ENCODE measurements at places on chromosomes 11 and 22. TPM values are rescaled to one million over a fixed set of nuclear protein-coding genes. Genes with fewer than 3 reads are reported as not detected.

- no peak for DNase-seq
- no peaks in the 10 kb centered on the region for H3K36me3 ChIP-seq
- no peak overlapping the region for H3K4me3 ChIP-seq
- no peak overlapping the region for H3K27ac ChIP-seq
- peaks cover 4% of the 10 kb centered on the region for H3K4me1 ChIP-seq
- no peaks in the 10 kb centered on the region for H3K27me3 ChIP-seq
Measured at GRCh38 chr11:74179234-74180052, 8.4 kb downstream of the PPME1 start.

DNA sequence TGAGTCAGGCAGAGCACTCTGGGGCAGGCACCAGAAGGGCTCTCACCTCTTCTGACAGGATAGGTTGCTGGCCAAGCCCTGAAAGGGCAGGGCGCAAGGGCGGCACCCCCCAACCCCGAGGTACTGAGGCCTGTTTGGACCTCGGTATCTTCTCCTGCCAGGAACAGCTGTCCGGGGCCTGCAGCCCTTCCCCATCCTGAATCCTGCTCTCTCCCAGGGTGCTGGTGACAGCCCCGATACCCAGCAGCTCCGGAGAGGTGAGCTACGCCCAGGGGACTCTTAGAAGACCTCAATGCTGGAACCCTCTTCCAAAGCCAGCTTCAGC lies 79.1 kb downstream of the PHF21B start:
- no peaks in the 10 kb centered on the region for H3K4me1 ChIP-seq
- no peak for DNase-seq
- no peak overlapping the region for H3K27ac ChIP-seq
- no peaks in the 10 kb centered on the region for H3K36me3 ChIP-seq

Gene FOXR1
- total RNA-seq = not detected

DNA sequence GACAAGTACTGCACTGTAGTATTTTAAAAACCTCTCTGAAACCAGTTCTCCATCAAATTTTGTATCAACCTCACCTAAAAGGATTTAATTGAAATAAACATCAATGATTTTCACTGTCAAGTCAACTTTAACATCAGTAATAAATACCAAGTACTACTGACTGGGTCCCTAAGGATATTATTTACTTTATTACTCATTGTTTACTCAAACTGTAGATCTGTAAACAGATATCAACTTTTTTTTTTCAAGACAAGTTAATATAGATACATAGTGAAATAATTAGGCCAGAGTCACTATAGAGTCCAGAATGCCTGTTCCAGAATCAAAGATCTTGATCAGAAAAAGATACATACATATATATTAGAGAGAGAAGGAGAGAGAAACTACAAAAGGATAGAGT lies 1.6 kb downstream of the RNF141 start:
- no peak overlapping the region for H3K27ac ChIP-seq
- H3K27me3 ChIP-seq = no peaks in the 10 kb centered on the region
- H3K4me1 ChIP-seq = no peaks in the 10 kb centered on the region
- no peak overlapping the region for H3K4me3 ChIP-seq
- H3K36me3 ChIP-seq = no peaks in the 10 kb centered on the region
- DNase-seq = no peak

DNA sequence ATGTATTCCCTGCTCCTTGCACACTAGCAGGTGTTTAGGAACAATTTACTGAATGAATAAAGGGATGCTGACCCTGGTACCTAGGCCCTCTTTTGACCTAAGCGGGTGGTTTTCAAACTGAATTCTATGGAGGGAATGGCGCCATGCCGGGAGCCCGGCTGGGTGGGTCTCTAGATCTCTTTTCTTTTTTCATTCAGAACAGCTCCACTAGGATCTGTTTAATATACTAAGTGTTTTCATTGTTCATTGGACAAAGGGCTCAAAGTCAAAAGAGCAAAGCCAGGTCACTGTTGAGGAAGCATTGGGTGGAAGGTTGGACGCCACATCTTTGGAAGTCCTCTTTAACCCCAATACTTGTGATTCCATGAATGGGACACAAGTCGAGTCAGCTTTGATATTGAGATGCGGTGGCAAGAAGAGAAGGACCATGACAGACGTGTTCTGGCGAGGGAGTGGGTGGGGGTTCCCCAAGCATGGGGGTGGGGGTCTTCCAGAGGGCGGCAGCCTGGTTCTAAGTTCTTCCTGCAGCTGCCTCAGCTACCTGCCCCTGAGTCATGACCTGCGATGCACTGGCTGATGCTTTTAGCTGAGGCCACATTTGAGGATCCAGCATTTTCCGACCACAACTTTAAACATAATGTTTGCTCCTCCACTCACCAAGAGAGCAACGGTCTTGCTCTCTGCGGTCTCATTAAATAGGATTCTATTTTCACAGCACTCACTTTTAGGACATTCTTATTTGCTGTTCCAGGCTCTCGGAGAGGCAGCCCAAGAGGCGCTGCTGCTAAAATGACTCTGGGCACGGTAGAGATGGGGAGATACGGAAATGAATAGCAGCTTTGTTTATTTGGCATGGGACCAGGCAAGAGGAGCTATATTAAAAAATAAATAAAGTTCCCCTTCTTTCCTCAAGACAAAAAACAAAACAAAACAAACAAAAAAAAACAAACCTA lies 100.6 kb downstream of the FBXO7 start:
- H3K36me3 ChIP-seq = no peaks in the 10 kb centered on the region
- H3K27ac ChIP-seq = no peak overlapping the region
- H3K4me3 ChIP-seq = no peak overlapping the region

DNA sequence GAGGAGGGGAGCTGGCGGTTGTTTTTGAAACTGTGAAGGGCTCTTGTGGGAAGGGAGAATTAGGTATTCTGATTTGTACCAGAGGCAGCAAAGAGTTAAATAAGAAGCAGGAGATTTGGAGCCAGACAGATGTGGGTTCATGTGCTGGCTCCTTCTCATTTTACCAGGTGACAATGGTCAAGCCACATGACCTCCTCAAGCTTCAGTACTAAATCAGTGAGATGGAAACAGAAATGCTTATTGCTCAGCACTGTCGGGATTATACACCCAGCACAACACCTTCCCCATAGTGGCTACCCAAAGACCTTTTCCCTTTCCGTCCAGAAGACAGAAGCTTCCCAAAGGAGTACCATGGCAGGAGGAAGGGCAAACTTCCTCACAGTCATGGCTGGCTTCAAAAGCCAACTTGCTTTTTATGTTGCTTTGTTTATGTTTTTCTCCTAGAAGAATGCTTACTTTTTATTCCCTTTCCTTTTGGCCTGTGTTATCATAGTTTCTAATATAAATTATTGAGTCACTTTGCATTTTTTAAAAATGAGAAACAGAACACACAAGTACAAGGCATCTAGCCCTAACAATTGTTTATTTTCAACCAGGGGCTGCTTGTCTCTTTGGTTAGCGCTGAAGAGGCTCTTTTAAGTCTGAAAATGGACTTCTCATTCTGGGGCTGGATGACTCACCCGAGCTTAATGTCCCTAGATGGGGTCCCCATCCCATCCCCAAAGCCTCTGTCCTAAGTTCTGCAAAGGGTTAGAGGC lies 181.5 kb upstream of the ZBED5 start:
- H3K4me3 ChIP-seq = no peak overlapping the region
- H3K27ac ChIP-seq = peak overlapping the region; percentile 56
- no peak for DNase-seq
- H3K4me1 ChIP-seq = no peaks in the 10 kb centered on the region

- no peak overlapping the region for H3K27ac ChIP-seq
- DNase-seq = no peak
- peak overlapping the region; percentile 74 for H3K4me3 ChIP-seq
- H3K4me1 ChIP-seq = peaks cover 9% of the 10 kb centered on the region
- H3K36me3 ChIP-seq = no peaks in the 10 kb centered on the region
Measured at GRCh38 chr22:35542157-35542938, 1.7 kb downstream of the RASD2 start.

Gene OR52H1
- total RNA-seq = 0.38 TPM

- H3K36me3 ChIP-seq = no peaks in the 10 kb centered on the region
- no peak overlapping the region for H3K27ac ChIP-seq
- H3K27me3 ChIP-seq = no peaks in the 10 kb centered on the region
- DNase-seq = no peak
- H3K4me1 ChIP-seq = no peaks in the 10 kb centered on the region
Measured at GRCh38 chr11:44159848-44160721, 64.6 kb downstream of the EXT2 start.

Gene SMTN
- total RNA-seq = 158 TPM

Gene GLYAT
- total RNA-seq = not detected

- DNase-seq = no peak
- no peak overlapping the region for H3K27ac ChIP-seq
- no peaks in the 10 kb centered on the region for H3K27me3 ChIP-seq
- H3K36me3 ChIP-seq = no peaks in the 10 kb centered on the region
- H3K4me3 ChIP-seq = no peak overlapping the region
- no peaks in the 10 kb centered on the region for H3K4me1 ChIP-seq
Measured at GRCh38 chr11:22774716-22775115, 54.9 kb downstream of the SVIP start.

Gene DNAJB7
- not detected for total RNA-seq

- no peaks in the 10 kb centered on the region for H3K27me3 ChIP-seq
- H3K36me3 ChIP-seq = no peaks in the 10 kb centered on the region
- no peak overlapping the region for H3K4me3 ChIP-seq
- H3K4me1 ChIP-seq = peaks cover 94% of the 10 kb centered on the region
- DNase-seq = no peak
Measured at GRCh38 chr22:30208631-30209603, 37.6 kb downstream of the LIF start.
